Femur (tissue), 1 donor: ENCODE measurements at places on chromosomes 16 and 17.

GRCh38 chr16:74568961-74569631 lies 37.8 kb downstream of the GLG1 start:
- DNase-seq, result no peak

DNA sequence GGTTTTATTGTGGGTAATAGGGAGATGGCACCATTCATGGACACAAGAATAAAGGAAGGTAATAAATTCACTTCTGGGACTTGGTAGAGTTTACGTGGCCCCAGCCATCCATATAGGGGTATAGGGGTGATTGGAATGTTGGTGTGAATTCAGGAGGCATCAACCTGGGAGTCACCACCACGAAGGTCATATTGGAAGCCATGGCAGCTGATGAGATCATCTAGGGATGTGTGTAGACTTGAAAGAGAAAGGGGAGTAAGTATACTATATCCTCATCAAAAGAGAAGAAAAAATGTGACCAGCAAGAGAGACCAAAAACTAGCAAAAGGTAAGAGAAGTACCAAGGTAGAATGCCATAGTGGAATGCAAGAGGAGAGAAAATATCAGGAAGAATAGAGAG lies 26.6 kb upstream of the GINS3 start:
- no peak for DNase-seq

- DNase-seq, result no peak
These were observed 3.0 kb downstream of the JPT2 start for GRCh38 chr16:1681032-1681431.

GRCh38 chr16:55255733-55256282 lies 68.2 kb upstream of the IRX6 start:
- no peak for DNase-seq

GRCh38 chr17:63911041-63911635 lies at the start of gene CSHL1:
CSHL1 (minus strand) TSS chr17:63911258; CDS start chr17:63911196, 62 bp downstream.
- no peak for DNase-seq

DNA sequence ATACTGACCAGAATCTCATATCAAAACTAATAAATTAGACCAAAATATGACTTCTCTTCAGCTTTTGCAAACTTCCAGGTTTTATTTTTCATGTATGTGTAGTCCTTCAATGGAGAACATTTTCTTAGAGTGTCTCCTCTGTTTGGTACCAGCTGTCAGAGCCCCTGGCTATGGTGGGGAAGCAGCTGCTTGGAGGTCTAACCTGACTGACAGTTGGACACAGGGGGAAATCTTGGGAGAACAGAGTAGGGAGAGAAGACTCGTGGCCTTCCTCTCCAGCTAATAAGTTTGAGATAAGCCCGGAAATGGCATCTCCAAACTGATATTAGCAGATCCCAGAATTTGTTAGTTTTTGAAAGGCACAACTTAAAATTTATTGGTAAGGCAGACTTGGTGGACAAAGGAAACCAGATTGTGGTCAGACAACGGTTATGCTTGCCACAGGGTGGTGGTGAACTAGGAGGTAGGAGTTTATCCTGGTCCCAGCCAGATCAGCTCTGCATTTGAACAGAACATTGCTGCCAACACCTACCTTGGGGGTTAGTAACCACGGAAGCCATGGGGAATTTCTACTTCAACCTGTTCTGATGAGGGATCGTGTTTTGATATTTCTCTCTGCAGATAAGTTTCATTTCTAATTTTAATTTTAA lies 39.2 kb upstream of the IRX3 start:
- no peak for DNase-seq

- DNase-seq, result peak; percentile 74
These were observed 547 bp downstream of the PLCD3 start for GRCh38 chr17:45131616-45132319.

DNA sequence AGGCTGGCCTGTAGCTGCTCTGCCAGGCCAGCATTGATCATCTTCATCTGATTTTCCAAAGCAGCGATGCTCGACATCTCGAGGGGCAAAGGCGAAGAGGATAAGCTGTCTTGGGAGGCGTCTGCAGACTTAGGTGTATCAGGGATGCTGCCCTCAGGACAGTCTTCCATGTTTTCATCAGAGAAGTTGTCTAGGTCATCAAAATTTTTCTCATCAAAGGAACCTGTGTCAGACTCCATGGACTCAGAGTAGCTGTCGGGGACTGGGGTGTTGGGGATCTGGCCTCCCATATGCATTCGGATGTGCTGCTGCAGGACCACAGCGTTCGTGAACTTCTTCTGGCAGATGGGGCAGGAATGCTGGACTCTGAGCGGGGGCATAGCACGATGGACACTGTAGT lies 11.5 kb downstream of the SALL1 start:
- DNase-seq, result no peak

DNA sequence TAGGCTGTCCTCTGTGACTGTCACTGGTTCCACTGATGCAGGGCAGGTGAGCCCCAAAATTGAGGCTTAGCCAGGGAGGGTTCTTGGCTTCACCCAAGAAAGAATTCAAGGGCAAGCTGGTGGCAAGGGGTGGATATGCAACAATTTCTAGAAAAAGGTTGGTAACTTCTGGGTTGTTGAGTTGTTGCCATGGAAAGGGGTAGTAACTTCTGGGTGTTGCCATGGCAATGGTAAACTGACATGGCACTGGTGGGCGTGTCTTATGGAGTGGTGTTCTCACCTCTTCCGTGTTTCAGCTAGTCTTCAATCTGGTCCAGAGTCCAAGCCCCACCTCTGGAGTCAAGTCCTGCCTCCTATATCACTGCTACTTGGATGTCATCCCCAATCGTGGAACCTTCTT lies 9.5 kb upstream of the GUCY2D start:
- DNase-seq, result no peak

- no peak for DNase-seq
These were observed 26.5 kb upstream of the ADGRG1 start for GRCh38 chr16:57601801-57602478.

GRCh38 chr17:46818929-46819859 lies 702 bp upstream of the WNT3 start:
- DNase-seq, result no peak
